ENCODE measurements at places on chromosomes 3 and 15.

- no peak for DNase-seq
These were observed 45.6 kb downstream of the FNDC3B start for GRCh38 chr3:172084871-172085556.

DNA sequence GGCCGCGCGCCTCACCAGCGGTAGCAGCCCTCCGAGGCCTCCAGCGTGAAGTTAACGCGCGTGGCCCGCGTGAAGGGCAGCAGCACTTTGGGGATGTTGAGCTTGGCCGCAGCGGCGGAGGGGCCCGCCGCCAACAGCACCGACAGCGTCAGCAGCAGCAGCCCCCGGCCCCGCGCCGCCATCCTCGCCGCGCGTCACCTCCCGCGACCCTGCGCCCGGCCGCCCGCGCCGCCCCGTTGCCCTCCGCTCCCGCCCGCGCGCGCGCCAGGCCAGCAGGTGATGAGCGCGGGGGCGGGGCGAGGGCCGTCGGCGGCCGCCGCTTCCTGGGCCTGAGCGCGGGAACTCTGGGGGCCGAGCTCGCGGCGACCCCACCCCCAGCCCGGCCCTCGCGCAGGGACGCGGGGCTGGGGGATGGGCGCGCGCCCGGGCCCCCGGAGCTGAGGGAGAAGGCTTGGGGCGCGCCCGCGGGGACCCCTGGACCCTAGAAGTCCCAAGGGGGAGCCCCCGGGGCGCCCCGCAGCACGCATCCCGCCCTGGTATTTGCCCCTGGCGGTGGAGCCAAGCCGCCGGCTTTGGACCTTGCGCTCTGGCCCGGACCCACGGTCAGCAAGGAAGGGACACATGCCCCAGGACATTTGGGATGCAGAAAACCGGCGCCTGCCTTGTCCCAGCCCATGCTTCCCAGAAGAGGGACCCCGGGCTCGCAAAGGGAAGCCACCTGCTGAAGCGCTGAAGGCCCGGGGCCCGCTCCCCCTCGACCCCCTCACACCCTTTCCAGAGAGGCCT, at the start of gene NUP210:
Gene NUP210, minus strand, starts transcription at position 278 of the 786 bp plus-strand sequence. Its CDS starts 96 bp downstream, at position 182.
- DNase-seq: peak; percentile 58

- DNase-seq: no peak
These were observed 80.4 kb upstream of the TCF12 start for GRCh38 chr15:56838085-56838484.

- DNase-seq: no peak
These were observed 58.3 kb downstream of the LARS2 start for GRCh38 chr3:45446706-45447105.

GRCh38 chr3:133113927-133114597, 75.9 kb downstream of the TMEM108 start:
- no peak for DNase-seq

DNA sequence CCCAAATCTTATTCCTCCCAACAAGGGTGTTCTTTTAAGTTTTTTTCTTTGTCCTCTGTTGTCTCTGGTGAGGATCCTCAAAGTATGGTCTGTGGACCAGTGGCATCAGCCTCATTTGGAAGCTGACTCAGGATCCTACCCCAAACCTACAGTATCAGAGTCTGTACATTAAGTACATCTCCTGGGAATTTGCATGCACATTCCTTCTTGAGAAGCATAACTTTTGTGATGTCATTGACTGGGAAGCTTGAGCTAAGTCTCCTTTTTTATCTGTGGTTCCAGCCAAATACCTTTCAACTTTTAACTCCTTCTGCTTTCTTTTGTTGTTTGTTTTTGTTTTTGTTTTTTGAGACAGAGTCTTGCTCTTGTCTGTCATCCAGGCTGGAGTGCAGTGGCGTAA, 40.5 kb downstream of the ARMC8 start:
- no peak for DNase-seq

- no peak for DNase-seq
These were observed 33.5 kb downstream of the COLQ start for GRCh38 chr3:15488002-15488401.

GRCh38 chr3:168859143-168859542, 763.4 kb upstream of the GOLIM4 start:
- DNase-seq: no peak

Data from NCI-H526 treated with DMSO at 0.1 percent for 48 hours (cell line).